ENCODE measurements at places on chromosomes 2 and 18. TPM values are rescaled to one million over a fixed set of nuclear protein-coding genes. Genes with fewer than 3 reads are reported as not detected.

- H3K36me3 ChIP-seq, result no peaks in the 10 kb centered on the region
- H3K4me1 ChIP-seq, result peaks cover 12% of the 10 kb centered on the region
- peak within 1 kb of the TSS; percentile 77 for H3K27ac ChIP-seq
- DNase-seq, result no peak
- no peaks in the 10 kb centered on the region for H3K27me3 ChIP-seq
- H3K4me3 ChIP-seq, result peak within 1 kb of the TSS; percentile 70
These were observed at the start of gene BCL2 for GRCh38 chr18:63319383-63320122. BCL2 (minus strand) TSS chr18:63319769.

GRCh38 chr2:206693399-206694137, 24.6 kb downstream of the DYTN start:
- no peaks in the 10 kb centered on the region for H3K36me3 ChIP-seq
- no peaks in the 10 kb centered on the region for H3K27me3 ChIP-seq
- no peak overlapping the region for H3K4me3 ChIP-seq
- DNase-seq, result no peak
- no peak overlapping the region for H3K27ac ChIP-seq

- H3K36me3 ChIP-seq, result no peaks in the 10 kb centered on the region
- H3K4me3 ChIP-seq, result no peak overlapping the region
- H3K27me3 ChIP-seq, result no peaks in the 10 kb centered on the region
These were observed 52.1 kb downstream of the SLC38A11 start for GRCh38 chr2:164903204-164903603.

COL3A1 gene
- total RNA-seq, result 207 TPM

C2orf74 gene
- 3.6 TPM for total RNA-seq
